ENCODE measurements at places on chromosomes 3 and 15. TPM values are rescaled to one million over a fixed set of nuclear protein-coding genes. Genes with fewer than 3 reads are reported as not detected.

PRR23A gene
- polyA plus RNA-seq, result 0.05 TPM

GRCh38 chr3:47432673-47433072 is 43.1 kb downstream of the SCAP start:
- H3K27me3 ChIP-seq, result no peaks in the 10 kb centered on the region
- H3K4me1 ChIP-seq, result no peaks in the 10 kb centered on the region
- no peak overlapping the region for H3K4me3 ChIP-seq
- H3K36me3 ChIP-seq, result peaks cover 61% of the 10 kb centered on the region
- H3K27ac ChIP-seq, result no peak overlapping the region

ADAMTS17 gene
- 5.6 TPM for polyA plus RNA-seq

DNA sequence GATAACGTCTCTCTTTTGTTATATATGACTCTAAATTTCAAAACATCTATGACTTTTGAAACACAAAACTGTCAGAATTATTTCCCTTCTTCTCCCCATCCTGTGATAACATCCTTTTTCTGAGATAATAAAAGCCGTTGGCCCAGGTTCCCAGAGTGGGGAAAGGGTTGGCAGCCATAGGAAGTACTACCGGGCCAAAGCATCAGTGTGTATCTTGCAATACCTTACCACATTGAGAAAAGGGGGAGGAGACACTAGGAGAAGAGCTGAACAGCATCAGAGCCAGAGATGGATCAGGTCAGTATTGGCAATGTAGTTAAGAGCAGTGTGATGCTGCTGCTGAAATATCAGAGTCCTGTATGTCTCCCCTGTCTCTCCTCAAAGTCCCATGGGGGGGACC is 210.0 kb upstream of the PROK2 start:
- no peak overlapping the region for H3K27ac ChIP-seq
- H3K4me3 ChIP-seq, result no peak overlapping the region
- no peak for DNase-seq
- H3K36me3 ChIP-seq, result no peaks in the 10 kb centered on the region
- no peaks in the 10 kb centered on the region for H3K4me1 ChIP-seq
- H3K27me3 ChIP-seq, result no peaks in the 10 kb centered on the region

GRCh38 chr15:46280762-46281542 is 646.1 kb downstream of the SQOR start:
- H3K4me1 ChIP-seq, result no peaks in the 10 kb centered on the region
- no peaks in the 10 kb centered on the region for H3K36me3 ChIP-seq
- no peak overlapping the region for H3K27ac ChIP-seq
- DNase-seq, result no peak
- H3K4me3 ChIP-seq, result no peak overlapping the region

ACP3 gene
- 2.5 TPM for polyA plus RNA-seq

DNA sequence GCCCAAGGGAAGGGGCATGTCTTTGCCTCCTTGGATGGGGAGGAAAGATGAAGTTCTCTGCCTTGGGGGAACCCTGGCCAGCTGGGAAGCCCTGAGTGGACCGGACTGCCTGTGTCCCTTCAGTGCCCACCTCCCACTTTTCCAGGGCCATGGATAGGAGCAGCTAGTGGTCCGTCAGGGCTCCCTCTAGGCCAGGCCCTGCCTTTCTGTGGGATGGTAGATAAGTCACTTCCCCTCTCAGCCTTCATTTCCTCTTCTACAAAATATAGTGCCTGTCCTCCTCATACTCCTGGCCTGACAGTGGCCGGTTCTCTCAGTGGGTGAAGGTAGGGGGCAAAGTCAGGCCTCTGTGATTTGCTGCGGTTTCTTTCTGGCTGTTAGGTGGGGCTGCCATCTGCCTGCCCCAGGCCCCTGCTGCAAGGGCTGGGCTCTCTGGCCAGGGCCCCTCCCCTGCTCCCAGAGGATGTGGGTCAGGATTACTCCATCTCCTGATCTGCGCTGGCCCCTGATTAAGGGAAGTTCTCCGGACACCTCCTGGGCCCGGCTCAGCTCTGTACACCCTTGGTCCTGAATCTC is 1.4 kb downstream of the PLEKHO2 start:
- peaks cover 7% of the 10 kb centered on the region for H3K36me3 ChIP-seq
- peaks cover 84% of the 10 kb centered on the region for H3K4me1 ChIP-seq
- H3K4me3 ChIP-seq, result peak overlapping the region; percentile 83

DNA sequence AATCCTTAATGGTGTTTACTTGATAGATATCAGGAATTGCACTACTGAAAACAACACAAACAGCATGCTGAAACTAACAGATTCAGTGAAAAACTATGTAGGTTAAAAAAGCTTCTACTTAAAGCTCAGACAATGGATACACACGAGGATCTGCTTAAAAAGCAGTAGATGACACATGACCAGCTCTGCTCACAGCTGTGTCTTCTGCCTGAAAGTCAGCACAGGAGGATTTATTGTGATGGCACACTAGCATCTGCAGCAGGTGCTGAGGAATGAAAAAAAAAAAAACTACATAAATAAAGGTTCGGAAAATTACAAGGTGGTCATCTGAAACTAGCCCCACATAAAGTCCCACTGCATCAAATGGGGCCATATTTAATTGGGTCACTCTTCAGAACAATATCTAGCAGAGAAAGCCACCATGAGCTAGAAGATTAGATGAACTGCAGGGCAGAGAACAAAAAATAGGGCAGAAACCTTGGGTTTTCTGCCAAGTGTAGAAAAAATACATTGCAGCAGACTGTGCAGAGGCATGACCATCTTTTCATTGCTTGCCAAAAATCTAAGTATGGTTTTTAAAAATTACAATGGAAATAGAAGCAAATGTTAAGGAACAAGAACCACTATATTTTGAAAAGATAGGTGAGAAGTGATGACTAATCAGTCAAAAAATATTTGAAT is 13.2 kb upstream of the GOLM2 start:
- DNase-seq, result no peak
- H3K36me3 ChIP-seq, result no peaks in the 10 kb centered on the region
- H3K4me3 ChIP-seq, result no peak overlapping the region
- H3K27ac ChIP-seq, result no peak overlapping the region
- no peaks in the 10 kb centered on the region for H3K4me1 ChIP-seq
- no peaks in the 10 kb centered on the region for H3K27me3 ChIP-seq

DNA sequence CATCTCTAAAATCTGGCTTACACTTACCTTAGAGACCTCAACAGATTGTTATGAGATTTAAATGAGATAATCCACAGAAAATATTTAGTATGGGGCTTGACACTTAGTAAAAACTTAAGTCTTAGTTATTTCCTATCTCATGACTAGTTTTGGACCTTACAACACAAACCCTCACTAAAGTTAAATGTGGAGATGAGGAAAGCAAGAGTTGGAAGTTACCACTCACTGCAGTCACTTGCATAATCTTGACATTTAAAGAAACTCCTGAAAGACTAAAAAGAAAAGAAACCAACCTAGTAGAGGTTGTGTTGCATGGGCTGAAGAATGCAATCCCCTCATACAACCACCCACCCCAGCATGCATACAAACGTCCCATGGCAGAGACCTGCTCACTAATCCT is 40.1 kb downstream of the ITGB5 start:
- no peak overlapping the region for H3K27ac ChIP-seq
- no peaks in the 10 kb centered on the region for H3K27me3 ChIP-seq
- no peaks in the 10 kb centered on the region for H3K36me3 ChIP-seq

GRCh38 chr15:80957976-80958375 is 31.6 kb downstream of the MESD start:
- DNase-seq, result no peak
- H3K27ac ChIP-seq, result no peak overlapping the region
- peaks cover 17% of the 10 kb centered on the region for H3K36me3 ChIP-seq
- H3K27me3 ChIP-seq, result no peaks in the 10 kb centered on the region
- H3K4me3 ChIP-seq, result no peak overlapping the region
- H3K4me1 ChIP-seq, result no peaks in the 10 kb centered on the region

DNA sequence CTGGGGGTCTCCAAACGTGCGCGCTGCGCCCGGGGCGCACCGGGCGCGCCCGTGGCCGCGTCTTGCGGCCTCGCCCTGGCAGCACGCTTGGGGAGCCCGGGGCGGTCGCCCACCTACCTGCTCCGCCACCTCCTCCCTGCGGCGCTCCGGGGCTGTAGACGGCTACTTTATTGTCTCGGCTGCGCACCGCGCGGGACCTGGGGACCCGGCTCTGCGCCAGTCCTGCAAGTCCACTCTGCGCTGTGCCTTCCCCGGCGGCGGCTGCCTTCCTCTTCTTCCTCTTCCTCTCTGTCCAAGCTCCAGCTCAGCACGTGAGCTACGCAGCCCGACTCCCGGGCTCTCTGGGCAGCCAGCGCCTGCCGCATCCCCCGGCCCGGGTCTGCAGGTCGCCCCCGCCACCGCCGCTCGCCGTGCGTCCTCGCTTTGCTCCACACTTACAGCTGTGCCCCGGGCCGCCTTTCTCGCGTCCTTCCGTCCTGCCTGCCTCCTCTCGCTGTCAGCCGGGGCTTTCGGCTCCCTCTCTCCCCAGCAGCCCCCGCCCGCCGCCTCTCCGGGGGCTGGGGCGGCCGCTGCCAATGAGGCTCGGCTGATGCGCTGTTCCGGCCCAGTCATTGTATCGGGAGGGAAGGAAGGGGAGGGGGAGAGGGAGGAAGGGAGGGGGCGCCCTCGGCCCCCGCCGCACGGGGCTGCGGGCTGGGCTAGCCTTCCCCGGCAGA is 156.4 kb upstream of the FRMD4B start:
- peaks cover 42% of the 10 kb centered on the region for H3K27me3 ChIP-seq
- H3K4me3 ChIP-seq, result peak overlapping the region; percentile 24
- H3K36me3 ChIP-seq, result no peaks in the 10 kb centered on the region
- peak overlapping the region; percentile 27 for H3K27ac ChIP-seq
- no peak for DNase-seq

DNA sequence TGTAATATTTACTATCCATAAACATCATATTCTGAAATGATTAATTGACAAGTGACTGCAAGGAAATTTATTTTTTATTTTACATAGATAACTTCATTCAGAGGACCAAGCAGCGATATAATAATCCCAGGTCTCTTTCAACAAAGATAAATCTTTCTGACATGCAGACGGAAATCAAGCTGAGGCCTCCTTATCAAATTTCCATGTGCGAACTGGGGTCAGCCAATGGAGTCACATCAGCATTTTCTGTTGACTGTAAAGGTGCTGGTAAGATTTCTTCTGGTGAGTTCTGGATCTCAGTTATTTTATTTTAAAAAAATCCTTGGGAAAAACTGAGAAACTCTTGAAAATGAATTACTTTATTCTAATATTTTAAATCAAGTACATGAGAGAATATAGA is 23.3 kb downstream of the SEC22A start:
- peaks cover 7% of the 10 kb centered on the region for H3K36me3 ChIP-seq
- no peak overlapping the region for H3K27ac ChIP-seq
- no peak overlapping the region for H3K4me3 ChIP-seq
- no peaks in the 10 kb centered on the region for H3K27me3 ChIP-seq
- no peaks in the 10 kb centered on the region for H3K4me1 ChIP-seq

ADAMTSL3 gene
- polyA plus RNA-seq, result 0.39 TPM

SLC38A3 gene
- 0.18 TPM for polyA plus RNA-seq

GRCh38 chr3:45655906-45656305 is 33.3 kb upstream of the SACM1L start:
- H3K4me1 ChIP-seq, result no peaks in the 10 kb centered on the region
- no peaks in the 10 kb centered on the region for H3K27me3 ChIP-seq
- no peak overlapping the region for H3K27ac ChIP-seq
- H3K4me3 ChIP-seq, result no peak overlapping the region
- no peak for DNase-seq
- H3K36me3 ChIP-seq, result peaks cover 7% of the 10 kb centered on the region

PROS1 gene
- 5.4 TPM for polyA plus RNA-seq
